ENCODE measurements at places on chromosomes 1 and 21.

- DNase-seq: no peak
Measured at GRCh38 chr1:87897481-87897880, 568.8 kb downstream of the LMO4 start.

DNA sequence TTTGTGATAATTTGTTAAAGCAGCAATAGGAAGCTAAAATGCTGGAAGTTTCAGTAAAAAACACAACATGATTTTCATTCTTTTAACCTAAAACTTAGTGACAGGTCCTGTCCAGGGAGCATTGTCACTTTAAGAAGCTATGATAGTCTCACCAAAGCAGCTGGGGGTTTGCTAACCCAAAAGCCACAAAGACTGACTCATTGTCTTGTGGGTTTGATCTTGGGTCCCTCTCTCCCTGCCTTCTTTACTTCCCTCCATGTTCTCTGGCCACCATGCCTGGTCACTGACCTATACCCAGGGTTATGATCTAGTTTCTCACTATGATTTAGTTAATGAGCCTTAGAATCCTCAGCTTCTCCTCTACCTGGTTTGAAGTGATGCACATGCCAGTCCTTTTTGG lies 213.5 kb upstream of the PTGFR start:
- peak; percentile 82 for DNase-seq

DNA sequence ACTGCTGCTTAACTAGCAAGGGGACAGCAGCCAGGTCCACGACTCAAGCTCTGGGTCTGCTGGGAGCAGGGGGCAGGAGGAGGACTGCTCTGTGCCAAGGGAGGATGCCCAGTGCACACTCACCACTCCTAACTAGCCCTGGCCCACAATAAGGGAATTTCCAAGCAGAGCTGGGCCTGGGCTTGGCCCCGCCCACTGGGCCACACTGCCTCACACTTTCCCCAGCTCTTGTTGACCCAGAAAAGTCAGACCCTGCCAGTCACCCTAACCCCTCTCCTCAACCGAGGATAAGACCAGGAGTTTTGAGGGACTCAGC lies 18.7 kb downstream of the SLC9A1 start:
- DNase-seq: no peak

DNA sequence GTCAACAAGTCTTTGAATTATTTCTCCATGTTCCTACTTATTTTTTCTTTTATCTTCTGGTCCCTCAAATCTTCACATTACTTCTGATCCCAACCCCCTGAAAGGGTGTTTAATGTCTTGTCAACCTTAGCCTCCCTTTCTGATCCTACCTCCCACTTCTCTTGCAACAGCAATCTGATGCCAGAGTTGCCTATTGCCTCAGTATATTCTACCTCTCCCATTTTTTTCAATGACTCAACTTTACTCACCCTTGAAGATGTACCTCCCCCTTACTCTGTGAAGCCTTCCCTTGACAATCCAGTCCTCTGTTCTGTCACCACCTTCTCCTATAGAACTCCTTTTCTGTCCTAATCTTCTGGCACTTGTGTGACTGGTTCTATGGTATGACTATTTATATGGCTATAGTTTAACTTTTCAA lies 99.5 kb upstream of the CD55 start:
- no peak for DNase-seq

- DNase-seq: peak; percentile 25
Measured at GRCh38 chr1:32336963-32337675, 1.1 kb upstream of the MARCKSL1 start.

All from AG08395 (cell line).